ENCODE measurements at places on chromosomes 7 and 10. TPM values are rescaled to one million over a fixed set of nuclear protein-coding genes. Genes with fewer than 3 reads are reported as not detected.

GNAT3 gene
- total RNA-seq = not detected

LRRC4 gene
- 0.54 TPM for total RNA-seq

CYP3A5 gene
- total RNA-seq = not detected

SEMA4G gene
- total RNA-seq = 0.54 TPM

VWA2 gene
- total RNA-seq = 13.7 TPM

MACROH2A2 gene
- 2.2 TPM for total RNA-seq

KCNH2 gene
- total RNA-seq = 53.9 TPM

GTF2IRD2 gene
- total RNA-seq = 7.3 TPM

EBLN1 gene
- not detected for total RNA-seq

IL15RA gene
- 12.4 TPM for total RNA-seq

AKR1C4 gene
- not detected for total RNA-seq

OR2A1 gene
- 0.27 TPM for total RNA-seq

NEUROG3 gene
- under 0.01 TPM for total RNA-seq

ZC3HAV1L gene
- 21.8 TPM for total RNA-seq

CACNB2 gene
- total RNA-seq = 11.6 TPM

FAM25A gene
- not detected for total RNA-seq

FAM180A gene
- not detected for total RNA-seq

CAMK1D gene
- total RNA-seq = 25.6 TPM

SLC16A12 gene
- total RNA-seq = not detected

SFRP5 gene
- total RNA-seq = 1.9 TPM

MYL10 gene
- not detected for total RNA-seq

OR13A1 gene
- total RNA-seq = under 0.01 TPM

NRCAM gene
- total RNA-seq = under 0.01 TPM

SPDYE2 gene
- total RNA-seq = under 0.01 TPM

RPEL1 gene
- 0.27 TPM for total RNA-seq

GNAI1 gene
- total RNA-seq = 28.8 TPM

CFAP70 gene
- 1.1 TPM for total RNA-seq

FAM24B gene
- 4.3 TPM for total RNA-seq

LRRC18 gene
- not detected for total RNA-seq

CPXM2 gene
- not detected for total RNA-seq

CTBP2 gene
- 120 TPM for total RNA-seq

ARHGEF35 gene
- 0.54 TPM for total RNA-seq

TLX1 gene
- total RNA-seq = not detected

KIF11 gene
- total RNA-seq = 1.6 TPM

TUBAL3 gene
- total RNA-seq = 1.3 TPM

SLC18A3 gene
- total RNA-seq = under 0.01 TPM

STEAP4 gene
- total RNA-seq = under 0.01 TPM

HOXA6 gene
- 40.1 TPM for total RNA-seq

CABCOCO1 gene
- not detected for total RNA-seq

MEPCE gene
- total RNA-seq = 88.3 TPM

GRID2IP gene
- total RNA-seq = 3.2 TPM

GSAP gene
- total RNA-seq = 17.2 TPM

SFTPA1 gene
- not detected for total RNA-seq

APBB1IP gene
- 30.7 TPM for total RNA-seq

ASZ1 gene
- total RNA-seq = not detected

EBF3 gene
- not detected for total RNA-seq

TAS2R5 gene
- total RNA-seq = 1.9 TPM

ZNF425 gene
- 3.0 TPM for total RNA-seq

SUV39H2 gene
- total RNA-seq = 4.8 TPM

VCL gene
- 42.5 TPM for total RNA-seq

IFIT1B gene
- under 0.01 TPM for total RNA-seq

SFMBT2 gene
- 4.3 TPM for total RNA-seq

SYT15B gene
- total RNA-seq = under 0.01 TPM

UPK3B gene
- 1.1 TPM for total RNA-seq

GOLGA7B gene
- total RNA-seq = under 0.01 TPM

Data from hematopoietic multipotent progenitor cell (in vitro differentiated cells).